ENCODE measurements at places on chromosomes 12 and 14.

- DNase-seq, result no peak
These were observed 45.3 kb upstream of the HECTD1 start for GRCh38 chr14:31252865-31253264.

GRCh38 chr12:27434673-27435565, 11.6 kb upstream of the SMCO2 start:
- no peak for DNase-seq

DNA sequence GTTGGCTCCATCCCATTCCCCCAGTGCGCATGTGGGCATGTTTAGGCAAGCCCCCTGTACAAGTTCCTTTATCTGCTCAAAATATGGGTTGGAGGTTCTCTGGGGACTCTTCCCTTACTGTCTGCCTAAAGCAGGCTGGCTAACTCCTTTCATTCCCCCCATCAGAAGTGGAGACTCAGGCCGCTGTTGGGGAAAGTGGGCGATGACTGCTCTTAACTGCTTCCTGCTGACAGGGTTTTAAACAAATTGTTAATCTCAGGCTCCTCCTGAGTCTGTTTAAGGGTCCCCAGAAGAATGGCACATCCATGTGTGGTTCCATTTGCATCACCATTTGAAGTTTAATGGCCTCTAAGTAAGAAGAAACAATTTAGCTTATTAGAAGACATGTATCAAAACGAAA, 15.4 kb upstream of the FAR2 start:
- DNase-seq, result no peak

- DNase-seq, result no peak
These were observed 1.2 kb downstream of the CPSF6 start for GRCh38 chr12:69240631-69240995.

DNA sequence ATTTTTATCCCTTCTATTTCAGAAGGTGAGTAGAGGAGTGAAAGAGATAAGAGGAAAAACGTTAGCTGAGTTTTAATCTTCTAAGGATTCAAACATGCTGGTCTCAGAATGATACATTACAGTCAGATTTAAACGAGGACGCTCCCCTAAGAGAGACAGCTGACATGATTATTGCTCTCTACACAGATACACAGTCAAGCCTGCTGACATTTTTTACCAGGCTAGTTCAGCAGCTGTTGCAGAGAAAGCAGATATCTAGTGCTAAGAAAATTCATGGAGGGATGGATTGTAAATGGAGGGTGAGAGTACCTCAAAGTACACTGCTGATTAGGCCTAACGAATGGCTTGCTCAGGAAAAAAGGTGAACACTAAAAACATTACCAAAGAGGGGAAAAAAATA, 31.9 kb upstream of the SOS2 start:
- no peak for DNase-seq

DNA sequence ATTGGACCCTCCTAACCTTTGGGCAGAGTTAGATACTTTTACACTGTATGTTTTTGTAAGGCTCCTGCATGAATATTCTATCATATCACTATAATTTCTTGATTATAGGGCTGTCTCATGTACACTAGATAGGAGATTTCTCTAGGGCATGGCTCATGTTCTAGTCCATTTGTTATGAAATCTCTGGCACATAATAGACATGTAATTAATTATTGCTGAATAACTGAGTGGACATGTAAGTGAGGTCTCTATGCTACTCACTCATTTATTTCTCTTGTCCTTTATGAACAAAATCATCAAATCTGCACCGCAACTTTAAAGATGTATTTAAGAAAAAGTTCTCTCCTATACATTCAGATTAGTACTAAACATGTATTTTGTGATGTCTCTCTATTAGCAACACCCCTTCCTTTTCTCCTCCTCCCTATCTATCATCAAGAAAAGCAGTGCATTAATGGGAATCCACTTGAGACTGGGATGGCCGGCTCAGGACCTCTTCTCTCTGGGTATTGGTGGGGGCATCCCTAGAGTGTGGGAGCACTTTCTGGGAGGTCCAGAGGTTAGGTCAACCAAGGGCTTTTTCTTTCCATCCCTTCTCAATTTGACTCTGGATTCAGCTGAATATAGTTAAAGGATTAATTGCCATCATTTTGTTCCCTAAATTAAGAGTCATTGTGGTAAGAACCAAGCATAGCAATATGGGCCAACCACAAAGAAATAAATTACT, 168.0 kb upstream of the HMGA2 start:
- no peak for DNase-seq

GRCh38 chr14:23008831-23009230, 1.1 kb downstream of the C14orf93 start:
- no peak for DNase-seq

DNA sequence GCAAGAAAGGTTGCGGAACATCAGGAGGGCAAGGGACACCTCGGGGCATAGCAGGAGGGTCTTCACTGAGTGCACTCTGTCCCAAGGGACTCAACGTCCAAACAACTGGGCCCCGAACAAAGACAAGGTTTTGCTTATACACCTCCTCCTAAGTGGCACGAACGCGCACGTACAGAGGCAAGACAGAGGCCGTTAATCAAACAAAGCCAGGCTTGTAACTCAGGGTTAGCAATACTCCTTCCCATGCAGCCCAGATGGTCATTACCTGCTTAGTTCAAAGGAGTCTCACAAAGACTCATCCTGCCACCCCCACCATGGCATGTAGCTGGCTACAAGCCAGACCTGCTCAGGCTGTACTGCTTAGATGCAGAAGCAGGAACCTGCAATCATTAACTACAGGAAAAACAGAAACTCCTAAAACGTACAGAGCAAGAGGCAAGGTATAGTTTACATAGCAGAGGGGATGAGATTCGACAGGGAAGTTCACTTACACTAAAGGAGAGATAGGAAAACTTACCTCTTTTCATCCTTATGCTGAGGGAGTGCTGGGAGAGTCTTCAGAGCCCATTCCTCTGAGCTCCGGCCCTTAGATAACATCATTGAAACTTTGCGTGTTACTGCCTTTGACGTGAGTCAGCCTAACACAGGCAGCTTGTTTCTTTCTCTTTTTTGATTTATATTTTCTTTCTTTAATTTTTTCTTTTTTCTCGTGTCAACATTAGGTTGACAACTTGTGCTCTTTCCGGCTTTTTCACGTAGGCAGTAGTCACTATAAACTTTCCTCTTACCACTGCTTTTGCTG, 1319.1 kb downstream of the TMEM121 start:
- DNase-seq, result no peak

- DNase-seq, result no peak
These were observed 61.5 kb downstream of the IQSEC3 start for GRCh38 chr12:128079-128478.

DNA sequence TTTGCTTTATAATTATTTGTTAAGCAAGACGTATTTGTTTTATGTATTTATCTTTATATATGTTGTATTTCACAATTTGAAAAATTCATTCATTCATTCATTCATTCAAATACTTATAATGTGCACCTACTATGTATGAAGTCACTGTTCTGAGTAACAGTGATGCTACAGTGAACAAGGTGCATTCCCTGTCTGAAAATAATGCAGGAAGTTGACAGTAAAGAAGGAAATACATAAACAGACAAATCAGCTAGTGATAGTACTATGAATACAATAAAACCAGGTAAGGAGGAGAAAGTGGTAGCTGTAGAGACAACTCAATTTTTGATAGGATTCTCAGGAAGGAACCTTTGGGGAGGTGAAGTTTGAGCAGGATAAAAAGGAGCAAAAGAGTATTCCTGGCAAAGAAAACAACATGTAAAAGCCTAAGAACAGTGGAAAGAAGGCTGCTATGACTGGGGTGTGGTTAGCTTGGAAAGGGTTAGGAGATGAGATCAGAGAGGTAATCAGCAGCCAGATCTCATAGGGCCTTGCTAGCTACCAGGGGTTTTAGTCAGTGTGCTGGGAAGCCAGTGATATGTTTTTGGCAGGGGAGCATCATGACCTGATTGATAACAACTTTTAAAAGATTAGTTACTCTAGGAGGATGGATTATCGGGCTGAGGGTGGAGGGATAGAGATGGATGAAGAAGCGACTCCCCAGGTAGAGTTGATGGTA, 17.4 kb downstream of the BICDL1 start:
- no peak for DNase-seq

DNA sequence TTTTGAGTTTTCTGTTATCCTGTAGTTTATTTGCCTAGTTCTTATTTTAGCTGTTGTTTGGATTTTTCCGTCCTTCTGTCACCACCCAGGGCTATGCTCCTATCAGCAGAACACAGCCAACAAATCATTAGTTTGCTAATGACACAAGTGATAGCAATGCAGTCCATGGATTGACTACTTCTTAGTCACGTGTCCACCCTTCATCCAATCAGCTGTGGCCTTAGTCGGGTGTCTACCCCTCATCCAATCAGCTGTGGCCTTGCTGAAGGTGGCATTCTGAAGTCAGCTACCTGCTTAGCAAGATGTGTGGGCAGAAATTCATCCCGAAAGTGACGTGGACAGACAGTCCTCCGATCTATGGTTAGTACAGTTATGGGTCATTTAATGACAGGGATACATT, 182.3 kb downstream of the GALC start:
- no peak for DNase-seq

DNA sequence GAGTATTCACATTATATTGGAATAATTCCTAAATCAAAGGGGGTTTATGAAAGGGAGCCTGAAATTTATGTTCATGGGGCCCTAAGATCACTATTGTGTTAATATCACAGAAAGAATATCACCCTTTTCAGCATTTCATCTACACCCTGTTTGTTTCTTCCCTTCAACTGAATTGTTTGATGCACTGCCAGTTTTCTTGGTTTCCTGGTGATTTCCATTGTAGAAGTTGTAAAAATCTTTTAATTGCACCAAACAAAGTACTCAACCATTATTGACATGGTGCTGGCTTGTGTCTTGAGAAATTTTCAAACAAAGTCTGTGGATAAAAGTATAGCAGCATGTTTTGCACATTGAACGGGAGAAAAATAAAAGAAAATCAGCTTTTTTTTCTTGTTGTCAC, 154.8 kb upstream of the PRKD1 start:
- no peak for DNase-seq

GRCh38 chr14:22678221-22678620, 34.1 kb upstream of the OR6J1 start:
- DNase-seq, result no peak
